Memory B cell (primary cell): ENCODE measurements at places on chromosomes 1 and 21.

- no peaks in the 10 kb centered on the region for H3K27me3 ChIP-seq
- peaks cover 28% of the 10 kb centered on the region for H3K36me3 ChIP-seq
- peak overlapping the region; percentile 55 for H3K27ac ChIP-seq
- H3K4me1 ChIP-seq = no peaks in the 10 kb centered on the region
- H3K4me3 ChIP-seq = no peak overlapping the region
- DNase-seq = no peak
These were observed 76.9 kb downstream of the EPS15 start for GRCh38 chr1:51442198-51442597.

GRCh38 chr1:38766125-38766524, 93.4 kb downstream of the RRAGC start:
- no peaks in the 10 kb centered on the region for H3K4me1 ChIP-seq
- H3K27me3 ChIP-seq = peaks cover 26% of the 10 kb centered on the region
- H3K36me3 ChIP-seq = no peaks in the 10 kb centered on the region
- H3K27ac ChIP-seq = no peak overlapping the region

DNA sequence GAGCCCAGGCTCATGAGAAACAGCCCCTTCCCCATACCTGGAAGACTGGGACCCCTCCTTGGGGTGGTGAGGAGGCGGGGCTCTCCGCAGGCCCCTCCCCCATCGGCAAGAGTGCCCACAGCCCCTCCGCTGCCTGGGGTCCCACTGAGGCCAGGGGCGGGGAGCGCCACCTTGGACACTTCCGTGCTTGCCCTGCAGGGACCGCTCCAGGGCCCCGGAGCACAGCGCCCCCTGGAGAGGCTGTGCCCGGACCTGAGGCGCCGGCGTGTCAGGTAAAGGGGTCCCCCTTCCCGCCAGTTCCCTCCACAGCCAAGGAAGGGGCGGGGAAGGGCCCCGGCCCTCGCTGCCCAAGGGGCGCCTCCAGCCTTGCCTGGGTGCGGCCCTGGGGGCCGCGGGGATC, 21.5 kb downstream of the INAVA start:
- H3K27me3 ChIP-seq = no peaks in the 10 kb centered on the region
- no peaks in the 10 kb centered on the region for H3K4me1 ChIP-seq
- H3K4me3 ChIP-seq = no peak overlapping the region
- no peak overlapping the region for H3K27ac ChIP-seq
- no peak for DNase-seq
- no peaks in the 10 kb centered on the region for H3K36me3 ChIP-seq

DNA sequence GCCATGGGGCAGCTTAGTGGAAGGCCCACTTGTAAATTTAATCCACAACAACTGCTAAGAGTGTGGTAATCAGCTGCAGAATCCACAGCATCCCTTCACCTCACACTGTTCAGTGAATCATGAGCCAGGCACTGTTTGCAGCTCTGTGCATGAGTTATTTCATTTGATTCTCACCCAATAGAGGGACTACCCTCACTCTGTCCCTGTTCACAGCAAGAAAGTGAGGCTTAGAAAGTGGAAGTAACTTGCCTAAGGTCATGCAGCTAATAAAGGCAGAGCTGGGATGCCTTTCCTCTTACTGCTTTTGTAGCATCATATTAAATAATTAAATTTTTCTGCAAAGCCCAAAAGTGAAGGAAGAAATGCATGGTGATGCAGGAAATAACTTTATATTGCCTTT, 346.5 kb upstream of the PLD5 start:
- H3K27ac ChIP-seq = no peak overlapping the region
- H3K4me3 ChIP-seq = no peak overlapping the region
- DNase-seq = no peak
- H3K36me3 ChIP-seq = no peaks in the 10 kb centered on the region
- no peaks in the 10 kb centered on the region for H3K27me3 ChIP-seq

DNA sequence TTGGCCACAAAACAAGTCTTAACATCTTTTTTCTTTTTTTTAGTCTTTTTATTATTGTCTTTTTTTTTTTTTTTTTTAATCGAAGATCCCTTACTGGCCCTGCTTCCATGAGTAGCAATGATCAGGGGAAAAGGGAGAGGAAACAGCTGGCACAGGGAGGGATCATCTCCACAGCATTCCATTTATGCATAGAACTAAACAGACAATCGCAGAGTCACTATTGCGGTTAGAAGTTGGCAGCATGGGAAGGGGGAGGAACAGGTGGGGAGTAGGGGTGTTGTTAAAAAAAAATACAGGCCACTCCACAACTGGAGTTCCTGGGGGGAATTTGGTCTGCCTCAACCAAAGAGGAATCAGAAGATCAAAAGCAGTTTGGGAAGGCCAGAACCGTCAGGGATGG, 55.4 kb downstream of the C1orf185 start:
- H3K36me3 ChIP-seq = peaks cover 5% of the 10 kb centered on the region
- peaks cover 10% of the 10 kb centered on the region for H3K27me3 ChIP-seq
- H3K27ac ChIP-seq = no peak overlapping the region
- DNase-seq = no peak
- H3K4me1 ChIP-seq = peaks cover 7% of the 10 kb centered on the region

DNA sequence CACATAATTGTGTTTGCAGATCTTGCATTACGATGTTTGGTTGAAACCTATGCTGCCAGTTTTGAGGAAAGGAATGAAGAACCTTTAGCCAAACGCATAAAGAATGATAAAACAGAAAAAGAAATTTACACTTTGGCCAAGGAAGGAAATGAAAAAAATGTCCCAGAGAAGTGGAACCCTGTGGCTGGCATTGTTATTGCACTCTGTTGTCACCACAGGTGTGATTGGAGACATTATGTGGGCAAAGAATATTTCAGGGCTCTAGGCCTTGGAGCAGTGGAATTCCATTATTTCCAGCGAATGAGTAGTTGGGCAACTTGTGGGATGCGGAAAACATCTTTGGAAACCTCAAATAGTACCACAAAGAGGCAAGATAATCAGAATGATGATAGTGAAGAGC, 14.9 kb downstream of the TRMT13 start:
- no peak overlapping the region for H3K27ac ChIP-seq
- DNase-seq = no peak
- no peaks in the 10 kb centered on the region for H3K27me3 ChIP-seq

- no peak overlapping the region for H3K4me3 ChIP-seq
- no peaks in the 10 kb centered on the region for H3K4me1 ChIP-seq
- H3K27me3 ChIP-seq = no peaks in the 10 kb centered on the region
These were observed 44.9 kb downstream of the GFI1 start for GRCh38 chr1:92441697-92442342.

- H3K4me3 ChIP-seq = no peak overlapping the region
- no peaks in the 10 kb centered on the region for H3K4me1 ChIP-seq
- peaks cover 24% of the 10 kb centered on the region for H3K36me3 ChIP-seq
- DNase-seq = no peak
- no peaks in the 10 kb centered on the region for H3K27me3 ChIP-seq
These were observed 43.4 kb downstream of the LTN1 start for GRCh38 chr21:28949318-28949717.

GRCh38 chr1:85411567-85412305, 53.2 kb downstream of the DDAH1 start:
- H3K4me1 ChIP-seq = no peaks in the 10 kb centered on the region
- no peaks in the 10 kb centered on the region for H3K27me3 ChIP-seq
- no peak overlapping the region for H3K27ac ChIP-seq
- peaks cover 2% of the 10 kb centered on the region for H3K36me3 ChIP-seq

GRCh38 chr1:107789817-107790524, 175.0 kb downstream of the VAV3 start:
- peak overlapping the region; percentile 39 for H3K27ac ChIP-seq
- H3K36me3 ChIP-seq = no peaks in the 10 kb centered on the region
- no peaks in the 10 kb centered on the region for H3K27me3 ChIP-seq
- no peak overlapping the region for H3K4me3 ChIP-seq

DNA sequence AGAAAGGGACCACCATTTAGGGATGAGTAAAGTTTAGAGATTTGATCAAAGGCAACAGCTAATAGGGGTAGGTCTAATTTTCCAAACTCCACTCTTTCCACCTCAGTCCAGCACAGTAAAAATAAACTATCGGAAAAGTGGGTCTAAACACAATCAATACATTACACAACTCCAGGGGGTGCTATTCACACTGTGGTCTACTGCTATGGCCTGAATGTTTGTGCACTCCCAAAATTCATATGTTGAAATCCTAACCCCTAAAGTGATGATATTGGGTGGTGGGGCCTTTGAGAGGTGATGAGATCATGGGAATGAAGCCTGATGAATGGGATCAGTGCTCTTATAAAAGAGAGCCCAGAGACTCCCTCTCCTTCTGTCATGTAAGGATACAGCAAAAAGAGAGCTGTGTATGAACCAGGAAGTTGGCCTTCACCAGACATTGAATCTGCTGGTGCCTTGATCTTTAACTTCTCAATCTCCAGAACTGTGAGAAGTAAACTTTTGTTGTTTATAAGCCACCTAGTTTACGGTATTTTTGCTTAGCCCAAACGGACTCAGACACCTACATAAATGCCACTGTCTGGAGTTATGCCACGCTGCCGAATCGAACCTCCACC, 193.9 kb downstream of the OMA1 start:
- H3K36me3 ChIP-seq = peaks cover 20% of the 10 kb centered on the region
- H3K27ac ChIP-seq = no peak overlapping the region
- no peaks in the 10 kb centered on the region for H3K27me3 ChIP-seq
- no peaks in the 10 kb centered on the region for H3K4me1 ChIP-seq

DNA sequence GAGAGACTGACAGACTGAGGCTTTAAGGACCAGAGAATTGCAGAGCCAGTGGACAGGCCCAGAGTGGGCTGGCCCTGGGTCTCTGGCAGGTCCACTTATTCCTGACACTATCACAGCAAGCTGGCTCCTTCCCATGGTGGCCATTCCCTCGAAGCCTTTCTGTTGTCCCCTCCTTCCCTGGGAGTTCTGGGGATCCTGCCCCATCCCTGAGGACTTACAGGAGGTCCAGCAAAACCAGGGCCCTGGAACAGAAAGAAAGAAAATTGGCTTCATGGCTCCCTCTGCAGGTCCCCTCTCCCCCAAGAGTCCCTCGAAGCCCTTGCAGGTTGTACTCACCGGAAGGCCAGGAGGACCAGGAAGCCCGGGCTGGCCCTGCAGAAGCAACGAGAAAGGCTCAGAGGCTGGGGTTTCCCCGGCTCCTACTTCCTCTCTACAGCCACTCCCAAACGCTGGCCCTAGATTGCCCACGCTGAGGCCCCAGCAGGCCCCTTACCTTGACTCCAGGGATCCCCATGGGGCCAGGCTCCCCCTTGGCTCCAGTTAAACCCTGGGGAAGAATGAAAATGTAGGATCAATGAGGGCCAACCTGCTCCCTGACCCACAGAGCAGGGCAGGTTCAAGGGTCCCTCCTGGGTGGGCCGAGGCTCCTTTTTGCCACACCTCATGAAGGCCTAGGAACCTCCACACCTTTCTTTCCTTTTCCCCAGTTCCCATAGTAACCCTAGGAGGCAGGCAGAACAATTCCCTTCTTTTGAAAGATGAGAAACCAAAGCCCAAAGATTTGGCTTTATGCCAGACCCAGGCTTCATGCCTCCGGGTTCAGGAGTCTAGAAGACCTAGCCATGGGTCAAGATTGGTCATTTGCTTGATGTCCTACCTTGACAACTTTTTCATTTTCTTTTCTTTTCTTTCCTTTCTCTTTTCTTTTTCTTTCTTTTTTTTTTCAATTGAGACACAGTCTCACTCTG, 4.6 kb downstream of the COL9A2 start:
- H3K4me1 ChIP-seq = peaks cover 36% of the 10 kb centered on the region
- no peaks in the 10 kb centered on the region for H3K27me3 ChIP-seq
- no peaks in the 10 kb centered on the region for H3K36me3 ChIP-seq
- H3K27ac ChIP-seq = no peak overlapping the region
- peak overlapping the region; percentile 73 for H3K4me3 ChIP-seq

- no peaks in the 10 kb centered on the region for H3K36me3 ChIP-seq
- no peaks in the 10 kb centered on the region for H3K4me1 ChIP-seq
- no peak for DNase-seq
- H3K4me3 ChIP-seq = no peak overlapping the region
- H3K27me3 ChIP-seq = peaks cover 10% of the 10 kb centered on the region
These were observed 6.2 kb upstream of the TEX50 start for GRCh38 chr1:173628888-173629287.
